ENCODE measurements at places on chromosomes 7 and 10.
A peak's percentile ranks its signal among the peaks of the same experiment; 100 is the strongest.

DNA sequence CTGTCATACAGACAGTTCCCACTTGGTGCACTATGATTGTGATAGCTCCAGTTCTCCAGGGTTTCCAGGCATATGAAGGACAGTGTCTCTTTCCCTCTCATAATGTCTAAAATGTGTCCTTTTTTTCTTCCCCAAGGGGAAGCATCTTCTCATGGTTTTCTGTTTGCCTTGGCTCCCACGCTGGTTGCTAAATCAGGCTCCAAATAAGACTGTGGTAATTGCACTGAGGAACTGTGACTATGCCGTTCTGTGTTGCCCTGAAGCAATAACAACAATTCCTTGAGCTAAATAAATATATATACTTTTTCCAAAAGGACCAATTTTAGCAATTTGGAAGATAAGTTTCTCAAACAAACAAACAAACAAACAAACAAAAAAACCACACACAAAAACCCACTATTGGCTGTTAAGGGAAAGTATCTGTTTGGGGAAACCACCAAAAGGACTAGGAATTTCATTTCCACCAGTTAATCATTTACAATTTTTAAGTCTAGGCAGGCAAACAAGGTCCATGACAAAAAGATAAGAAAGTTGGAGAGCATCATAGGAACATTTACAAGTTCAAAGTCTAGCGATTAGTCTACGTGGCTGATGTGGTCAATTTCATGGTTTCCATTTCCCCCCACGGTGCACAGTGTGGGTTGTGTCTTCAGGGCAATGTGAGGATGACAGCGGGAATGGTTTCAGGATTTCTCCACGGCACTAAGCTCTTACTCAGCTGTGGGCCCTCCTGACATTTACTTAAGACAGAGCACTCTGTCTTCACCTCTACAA is 62.4 kb downstream of the THNSL1 start:
- no peak for DNase-seq

DNA sequence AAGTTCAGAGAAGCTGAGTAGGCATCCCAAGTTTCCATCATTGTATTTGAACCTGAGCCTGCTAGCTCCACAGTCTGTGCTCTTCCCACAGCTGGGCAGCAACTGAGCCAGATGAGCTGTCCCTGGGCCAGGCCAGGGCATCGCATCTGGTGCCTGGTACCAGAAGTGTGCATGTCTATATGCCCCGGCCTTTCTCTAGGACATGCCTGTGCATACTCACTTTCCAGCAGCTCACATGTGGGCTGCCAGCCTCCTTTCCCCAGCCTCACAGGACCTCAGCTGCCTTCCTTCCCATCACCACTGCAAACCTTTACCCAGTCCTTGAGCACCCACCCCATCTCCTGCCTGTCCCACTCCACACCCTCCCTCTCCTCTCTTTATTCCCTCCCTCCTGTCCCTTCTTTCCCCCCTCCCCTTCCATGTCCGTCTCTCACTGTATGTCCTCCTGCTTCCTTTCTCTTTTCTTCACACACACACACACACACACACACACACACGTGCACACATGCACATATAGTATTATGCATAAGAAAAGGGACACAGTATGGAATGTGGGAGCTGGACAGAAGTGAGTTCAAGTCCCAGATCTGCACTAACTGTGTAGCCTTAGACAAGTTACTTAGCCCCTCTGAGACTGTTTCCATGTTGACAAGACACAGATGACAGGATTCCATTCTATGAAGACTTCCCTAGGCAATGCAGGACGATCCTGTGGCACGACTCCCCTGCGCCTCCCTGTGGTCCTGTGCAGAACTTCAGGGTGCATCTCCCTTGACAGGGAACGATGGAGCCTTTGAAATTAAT is 10.9 kb downstream of the CDHR1 start:
- DNase-seq = peak; percentile 71

DNA sequence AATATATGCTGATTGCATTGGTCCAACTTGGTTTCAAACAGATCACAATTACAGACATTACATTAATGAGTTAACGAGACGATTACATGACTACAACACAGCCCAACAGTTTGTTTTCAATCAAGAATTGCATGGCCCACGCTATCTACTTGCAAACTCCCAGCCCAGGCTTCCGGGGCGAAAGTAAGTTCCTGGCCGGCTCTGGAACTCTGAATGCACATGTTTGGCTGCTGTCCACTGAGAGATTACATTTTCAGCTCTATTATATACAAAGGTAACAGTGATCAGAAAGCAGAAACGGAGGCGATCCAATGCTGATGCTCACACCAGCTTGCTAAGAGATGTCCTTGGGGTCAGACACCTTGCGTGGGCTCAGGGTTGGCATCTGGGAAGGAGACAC is 206.3 kb downstream of the FANK1 start:
- no peak for DNase-seq

DNA sequence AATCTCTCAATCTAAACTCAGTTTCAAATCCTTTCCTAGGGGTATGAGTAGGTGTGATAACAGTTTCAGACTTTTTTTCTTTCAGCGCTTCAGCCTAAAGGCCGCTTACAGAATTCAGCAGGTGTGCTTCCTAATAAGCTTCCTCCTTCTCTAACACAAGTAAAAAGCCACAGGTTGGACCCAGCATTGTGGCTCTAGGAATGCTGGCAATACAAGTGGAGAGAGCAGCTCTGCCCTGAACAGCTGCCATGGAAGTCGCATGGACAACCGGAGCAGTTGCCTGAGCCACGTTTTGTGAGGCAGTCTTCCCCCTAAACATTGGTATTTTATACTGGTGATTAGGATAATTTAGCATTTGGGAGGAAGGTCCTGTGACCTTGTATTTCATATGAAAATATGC is 83.5 kb downstream of the ST7 start:
- DNase-seq = no peak

DNA sequence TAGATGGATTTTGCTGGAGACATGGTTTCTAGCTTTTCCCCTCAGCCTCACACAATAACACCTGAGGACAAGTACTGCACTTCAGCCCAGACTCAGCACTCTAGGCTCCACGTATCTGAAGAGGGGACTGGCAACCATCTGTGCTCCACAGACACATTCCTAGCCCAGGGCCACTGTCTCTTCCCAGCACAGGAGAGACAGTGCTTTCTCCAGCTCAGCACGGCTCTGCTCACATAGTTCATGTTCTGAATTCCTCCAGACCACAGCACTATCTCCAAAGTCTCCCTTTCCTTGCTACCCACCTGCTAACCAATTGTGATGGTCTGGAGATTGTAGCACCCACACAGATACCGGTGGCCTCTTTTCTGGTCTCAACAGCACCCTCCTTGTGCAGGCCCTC is 114.5 kb downstream of the HTR7 start:
- no peak for DNase-seq

DNA sequence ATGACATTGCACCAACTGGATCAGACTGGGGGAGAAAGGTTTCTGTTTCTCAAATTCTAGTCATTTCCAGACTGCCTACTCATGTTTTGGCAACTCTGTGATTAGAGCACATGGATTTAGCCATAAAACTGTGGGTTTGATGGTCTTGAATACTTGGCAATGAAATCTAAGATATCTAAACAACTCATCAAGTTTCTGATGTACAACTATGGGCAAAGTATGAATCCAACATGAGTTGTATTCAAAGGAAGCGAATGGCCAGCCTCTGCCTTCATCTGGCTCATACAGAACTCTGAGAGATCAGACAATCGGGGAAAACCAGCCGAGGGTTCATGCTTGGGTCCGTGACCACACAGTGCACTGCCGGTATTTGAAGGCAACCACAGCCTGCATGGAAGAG is 144.3 kb downstream of the ADAM12 start:
- no peak for DNase-seq

DNA sequence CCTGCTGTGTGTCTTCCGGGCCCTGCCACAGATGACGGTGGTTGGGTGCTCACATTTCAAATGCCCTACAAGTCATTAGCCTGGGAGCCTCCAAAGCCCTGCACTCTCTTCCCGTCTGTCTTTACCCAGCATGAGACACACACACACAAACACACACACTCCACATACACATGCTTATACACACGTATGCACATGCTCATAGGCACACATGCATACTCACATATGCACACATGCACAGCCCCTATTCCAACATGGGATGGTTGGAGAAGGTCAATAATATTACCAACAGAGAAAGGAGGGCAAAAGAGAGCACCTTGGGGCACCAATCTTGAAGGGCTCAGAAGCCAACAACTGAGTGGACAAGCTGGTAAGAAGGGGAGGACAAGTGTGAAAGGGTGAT is 19.0 kb downstream of the SUN3 start:
- DNase-seq = no peak

- no peak for DNase-seq
These were observed 317.4 kb upstream of the SP8 start for GRCh38 chr7:21104124-21104500.

DNA sequence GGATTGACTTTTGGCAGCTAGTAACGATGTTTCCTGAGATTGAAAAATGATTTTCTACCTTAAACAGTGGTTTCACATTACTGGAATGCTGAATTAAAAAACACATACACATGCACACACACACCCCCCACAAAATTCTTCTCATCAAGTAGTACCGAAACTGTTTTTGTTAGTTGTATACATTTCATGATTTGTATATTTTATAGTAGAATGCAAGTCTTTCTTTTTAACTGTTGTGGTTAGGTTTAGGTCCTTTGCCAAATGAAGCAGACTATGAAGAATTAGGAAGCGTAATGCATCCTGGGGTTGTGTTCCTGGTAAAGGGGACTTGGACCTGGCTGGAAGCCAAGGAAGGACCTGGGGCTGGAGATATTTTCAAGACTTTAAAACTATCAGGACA is 505.8 kb downstream of the SUGCT start:
- no peak for DNase-seq

Measured in D341Med (cell line).